ENCODE measurements at places on chromosomes 6 and 20. TPM values are rescaled to one million over a fixed set of nuclear protein-coding genes. Genes with fewer than 3 reads are reported as not detected.
A peak's percentile ranks its signal among the peaks of the same experiment; 100 is the strongest.

GRCh38 chr6:147569788-147570187 is 61.3 kb downstream of the SAMD5 start:
- no peak for DNase-seq

- DNase-seq, result no peak
These were observed 641 bp downstream of the DBNDD2 start for GRCh38 chr20:45408646-45409213.

GRCh38 chr6:159513914-159514313 is 179.1 kb downstream of the SOD2 start:
- DNase-seq, result peak; percentile 57

- no peak for DNase-seq
These were observed 279.3 kb downstream of the HACE1 start for GRCh38 chr6:104580452-104580851.

- no peak for DNase-seq
These were observed 88.2 kb upstream of the NAA20 start for GRCh38 chr20:19929012-19929360.

DNA sequence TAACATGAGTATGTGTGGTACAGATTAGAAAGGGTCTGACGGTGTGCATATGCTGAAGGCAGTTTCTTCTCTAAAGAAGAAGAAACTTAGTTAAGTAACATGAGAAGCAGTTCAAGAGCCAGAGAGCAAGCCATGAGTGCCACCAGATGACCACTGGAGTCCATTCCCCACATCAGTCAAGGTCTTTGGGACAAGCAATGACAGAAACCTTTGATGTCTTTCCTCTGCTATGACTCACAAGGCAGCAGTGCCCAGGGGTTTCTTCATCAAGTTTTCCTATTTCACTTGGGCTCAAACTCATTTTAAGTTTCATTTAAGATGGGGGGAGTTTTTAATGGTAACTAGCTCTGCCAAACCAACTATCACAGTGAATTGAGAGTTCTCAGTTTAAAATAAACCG is 303.8 kb upstream of the TBX18 start:
- DNase-seq, result no peak

DNA sequence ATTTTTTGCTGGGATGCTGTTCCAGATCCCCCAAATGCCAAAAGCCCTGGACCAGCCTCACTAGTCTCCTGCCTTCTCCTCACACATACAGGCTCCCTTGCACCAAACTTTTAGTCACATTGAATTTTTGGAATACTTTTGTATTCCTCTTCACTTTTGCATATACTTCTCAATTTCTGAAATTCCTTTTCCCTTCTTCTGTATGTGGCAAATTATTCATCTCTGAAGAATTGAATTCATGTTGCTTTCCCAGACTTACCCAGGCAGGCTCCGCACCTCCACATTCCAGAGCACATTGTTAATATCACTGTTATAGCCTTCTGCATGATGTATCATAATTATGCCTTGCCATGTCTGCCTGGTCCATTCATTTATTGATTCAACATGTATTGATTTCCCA is 255.3 kb upstream of the POU3F2 start:
- no peak for DNase-seq

DNA sequence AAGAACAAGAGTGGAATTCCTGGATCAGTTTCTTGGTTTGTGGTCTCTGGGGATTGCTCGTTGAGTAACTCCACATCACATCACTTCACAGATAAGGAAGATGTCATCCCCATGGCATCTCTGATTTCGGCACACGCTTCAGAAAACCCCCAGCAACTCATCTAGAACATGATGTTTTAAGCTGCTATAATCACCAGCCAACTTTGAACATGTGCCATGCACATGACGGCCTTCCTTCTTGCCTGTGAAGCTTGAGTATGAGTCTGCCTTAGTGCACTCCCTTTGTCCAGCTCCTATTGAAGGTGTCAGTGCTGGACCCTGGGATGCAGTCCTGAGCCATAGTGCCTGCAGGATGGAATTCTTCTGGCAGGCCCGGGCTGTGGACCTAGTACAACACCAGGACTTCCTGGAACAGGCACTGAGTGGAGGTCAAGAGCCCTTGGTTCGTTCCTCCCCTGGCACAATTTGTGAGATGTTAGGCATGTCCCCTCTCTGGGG is 231.5 kb upstream of the SUPT3H start:
- peak; percentile 74 for DNase-seq

- no peak for DNase-seq
These were observed 69.9 kb downstream of the HACE1 start for GRCh38 chr6:104789770-104790190.

DNA sequence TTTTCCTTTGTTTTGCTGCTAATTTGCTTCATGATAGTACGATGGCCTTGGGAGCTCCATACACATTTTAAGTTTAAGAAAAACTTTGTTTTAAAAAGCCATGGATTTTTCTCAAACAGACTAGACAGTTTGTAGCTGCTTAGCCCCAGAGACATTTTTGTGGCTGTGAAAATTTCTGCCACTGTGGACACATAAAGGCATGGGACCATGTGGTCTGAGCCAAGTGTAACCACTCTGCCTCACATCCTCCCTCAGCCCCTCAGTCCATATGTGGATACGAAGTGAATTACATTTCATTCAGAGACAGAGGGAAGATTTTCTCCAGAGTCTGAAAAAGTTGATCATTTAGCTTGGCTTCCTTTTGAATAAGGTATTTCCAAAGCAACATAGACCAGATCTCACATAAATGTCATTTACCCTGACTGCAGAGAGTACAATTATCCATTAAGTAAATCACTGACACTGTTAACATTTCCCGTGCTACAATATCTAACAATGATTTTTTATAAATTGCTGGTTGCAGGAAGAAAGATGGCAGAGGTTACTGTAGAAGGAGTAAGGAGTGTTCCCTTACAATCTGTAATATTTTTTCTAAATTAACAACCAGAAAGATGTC is 87.4 kb downstream of the GJA1 start:
- DNase-seq, result no peak

DNA sequence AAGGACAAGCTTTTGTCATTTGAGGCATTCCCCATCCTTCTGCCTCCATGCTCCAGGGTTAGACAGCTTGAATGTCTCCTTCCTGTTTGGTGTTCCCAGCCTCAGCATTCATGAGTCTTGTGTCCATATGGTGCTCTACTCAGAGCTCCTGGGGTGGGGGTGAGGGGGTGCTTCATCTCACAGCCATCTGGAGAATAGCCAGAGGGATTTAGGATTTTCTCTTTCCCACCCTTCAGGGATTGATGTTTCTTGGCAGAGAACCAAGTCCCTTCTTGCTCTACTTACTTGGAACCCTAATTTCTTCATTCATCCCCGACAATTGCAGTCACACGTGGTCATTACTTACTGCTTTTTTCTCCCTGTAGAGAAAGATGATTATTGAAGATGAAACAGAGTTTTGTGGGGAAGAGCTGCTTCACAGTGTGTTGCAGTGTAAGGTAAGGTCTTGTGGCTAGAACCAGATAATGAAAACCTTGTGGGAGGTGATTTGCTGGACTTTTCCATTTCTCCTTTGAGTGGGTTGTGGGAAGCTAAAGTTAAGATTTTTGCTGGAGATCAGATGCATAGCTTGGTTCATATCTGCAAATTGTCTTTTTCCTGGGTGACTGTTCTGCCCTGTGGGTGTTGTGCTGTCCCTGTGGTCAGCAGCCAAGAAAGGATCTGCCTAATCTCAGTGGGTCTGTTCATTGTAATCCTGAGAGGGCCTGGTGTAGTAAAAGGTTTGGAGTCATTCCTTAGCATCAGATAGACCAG is 18.6 kb downstream of the CMTR1 start:
- DNase-seq, result no peak

DNA sequence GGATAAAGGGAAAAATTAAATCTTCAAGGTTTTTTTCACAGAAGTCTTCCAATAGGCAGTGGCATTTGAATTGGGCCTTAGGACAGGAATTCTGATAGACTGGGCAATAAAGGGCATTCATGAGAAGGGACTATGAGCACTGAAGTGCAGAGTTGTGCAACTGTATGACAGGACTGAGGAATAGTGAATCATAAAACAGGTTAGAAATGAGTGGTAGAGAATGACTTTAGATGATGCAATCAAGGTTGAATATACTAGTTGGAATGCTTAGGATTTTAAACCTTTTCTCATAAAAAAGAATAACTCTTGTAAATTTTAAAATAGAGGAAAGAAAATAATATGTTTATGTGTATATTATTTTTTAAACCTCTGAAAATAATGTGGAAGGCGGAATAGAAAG is 944.7 kb downstream of the PHF3 start:
- DNase-seq, result no peak

- DNase-seq, result no peak
These were observed 188.2 kb downstream of the NFATC2 start for GRCh38 chr20:51354191-51354768.

DNA sequence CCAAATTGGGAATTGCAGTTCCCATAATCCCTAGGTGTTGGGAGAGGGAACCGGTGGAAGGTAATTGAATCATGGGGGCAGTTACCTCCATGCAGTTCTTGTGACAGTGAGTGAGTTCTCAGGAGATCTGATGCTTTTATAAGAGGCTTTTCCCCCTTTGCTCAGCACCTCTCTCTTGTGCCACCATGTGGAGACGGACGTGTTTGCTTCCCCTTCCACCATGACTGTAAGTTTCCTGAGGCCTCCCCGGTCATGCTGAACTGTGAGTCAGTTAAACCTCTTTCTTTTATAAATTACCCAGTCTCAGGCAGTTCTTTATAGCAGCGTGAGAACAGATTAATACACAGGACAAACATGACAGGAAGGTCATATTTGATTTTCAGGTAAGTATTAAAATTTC is 25.3 kb upstream of the HECA start:
- no peak for DNase-seq

DNA sequence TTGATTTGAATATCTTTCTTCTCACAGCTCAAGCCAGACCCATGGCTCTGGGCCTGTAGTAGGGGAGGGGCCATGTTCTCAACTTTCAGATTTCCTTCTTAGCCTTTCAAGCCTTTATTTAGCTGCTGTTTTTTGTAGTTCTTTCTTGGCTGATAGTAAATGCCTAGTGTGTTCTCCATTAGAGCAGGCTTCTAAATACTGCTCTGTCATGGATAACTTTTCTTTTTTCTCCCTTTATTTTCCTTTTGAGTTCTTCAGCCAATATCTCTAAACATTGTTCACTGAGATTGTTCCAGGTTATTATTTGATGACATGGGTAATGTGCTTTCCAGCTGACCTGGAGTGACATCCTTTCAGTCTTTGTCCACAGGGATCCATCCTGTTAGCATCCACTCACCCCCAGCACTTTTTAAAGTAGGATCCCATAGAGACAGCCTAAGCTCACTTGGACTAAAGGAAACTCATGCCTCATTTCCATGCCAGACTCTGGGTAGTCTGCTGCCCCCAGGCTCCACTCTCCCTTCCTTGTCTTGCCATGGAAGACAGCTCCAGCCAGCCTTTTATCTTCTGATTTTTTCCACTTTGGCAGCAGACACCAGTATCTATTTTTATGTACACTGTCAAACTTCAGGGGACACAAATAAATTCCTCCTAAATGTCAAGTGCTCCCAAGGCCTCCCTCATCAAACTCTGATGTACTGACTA is 645.6 kb downstream of the RNF144B start:
- no peak for DNase-seq

DNA sequence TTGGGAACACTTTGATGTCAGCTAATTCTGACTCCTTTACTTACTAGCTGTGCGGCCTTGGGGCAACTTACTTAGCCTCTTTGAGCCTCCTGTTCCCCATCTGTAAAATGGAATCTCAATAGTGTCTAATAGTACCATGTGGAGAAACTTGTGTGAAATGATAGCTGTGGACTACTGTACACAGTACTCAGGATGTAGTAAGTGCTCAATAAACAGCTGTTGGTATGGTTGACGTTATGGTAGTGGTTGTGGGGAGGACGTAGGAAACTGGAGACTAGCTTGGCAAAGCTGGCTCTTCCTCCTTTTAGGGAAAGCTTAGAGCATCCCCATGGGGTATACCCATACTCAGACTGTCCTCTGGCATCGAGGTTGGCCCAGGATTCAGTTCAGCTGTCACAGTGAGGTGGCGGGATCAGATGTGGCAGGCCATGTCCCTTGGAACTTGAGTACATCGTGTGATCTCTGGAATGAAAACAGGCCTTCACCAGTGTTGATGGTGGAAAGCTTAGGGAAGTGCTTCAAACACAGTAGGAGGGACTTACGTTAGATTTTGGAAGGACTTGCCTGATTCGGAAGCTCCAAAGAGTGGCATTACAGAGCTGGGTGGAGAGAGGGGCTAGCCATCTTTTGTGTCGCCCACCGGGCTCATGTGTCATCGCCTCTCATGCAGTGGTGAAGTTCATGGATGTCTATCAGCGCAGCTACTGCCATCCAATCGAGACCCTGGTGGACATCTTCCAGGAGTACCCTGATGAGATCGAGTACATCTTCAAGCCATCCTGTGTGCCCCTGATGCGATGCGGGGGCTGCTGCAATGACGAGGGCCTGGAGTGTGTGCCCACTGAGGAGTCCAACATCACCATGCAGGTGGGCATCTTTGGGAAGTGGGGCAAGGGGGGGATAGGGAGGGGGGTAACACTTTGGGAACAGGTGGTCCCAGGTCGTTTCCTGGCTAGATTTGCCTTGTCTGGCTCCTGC is 7.1 kb downstream of the VEGFA start:
- DNase-seq, result no peak

- no peak for DNase-seq
These were observed 7.5 kb downstream of the PABPC1L start for GRCh38 chr20:44917399-44917798.

DNA sequence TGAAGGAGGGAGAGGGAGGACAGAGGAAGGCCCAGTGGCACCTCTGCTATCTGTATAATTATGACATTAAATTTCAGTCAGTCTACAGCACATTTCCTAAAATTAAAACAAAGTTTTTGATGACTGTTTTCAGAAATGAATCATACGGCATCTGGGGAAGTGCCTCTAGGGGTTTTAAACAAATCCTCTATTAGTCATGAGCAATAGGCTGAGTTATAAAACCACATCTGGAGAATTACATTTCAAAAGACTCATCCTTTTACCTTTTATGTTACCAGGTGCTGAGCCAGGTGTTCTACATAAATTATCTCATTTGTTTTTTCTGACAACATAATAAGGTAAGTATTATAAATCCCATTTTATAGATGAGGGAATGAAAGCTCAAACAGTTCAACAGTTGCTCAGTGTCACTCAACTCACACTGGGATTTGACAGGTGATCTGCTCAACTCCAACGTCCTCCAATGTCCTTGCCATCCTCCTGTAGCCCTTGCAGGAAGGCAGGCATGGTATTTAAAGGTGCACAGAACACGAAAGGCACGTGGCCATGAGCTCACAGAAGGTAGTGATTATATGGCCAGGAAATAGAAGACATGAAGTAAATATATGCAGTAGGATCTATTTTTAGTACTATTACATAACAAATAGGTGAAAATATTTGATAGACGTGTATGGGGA is 184.2 kb upstream of the MAN1A1 start:
- DNase-seq, result no peak

GRCh38 chr6:73985891-73986290 is 289.9 kb downstream of the CD109 start:
- DNase-seq, result no peak

The TREM1 gene
- total RNA-seq, result 1.2 TPM

The SPATA25 gene
- total RNA-seq, result 4.6 TPM

The WFDC5 gene
- not detected for total RNA-seq

The GNAS-AS1 gene
- total RNA-seq, result 0.42 TPM

The MYCT1 gene
- 12.1 TPM for total RNA-seq

The VEGFA gene
- total RNA-seq, result 58.5 TPM
